Tibial nerve (tissue), 4 donors: ENCODE measurements at places on chromosomes 1 and 21.
A peak's percentile ranks its signal among the peaks of the same experiment; 100 is the strongest.

DNA sequence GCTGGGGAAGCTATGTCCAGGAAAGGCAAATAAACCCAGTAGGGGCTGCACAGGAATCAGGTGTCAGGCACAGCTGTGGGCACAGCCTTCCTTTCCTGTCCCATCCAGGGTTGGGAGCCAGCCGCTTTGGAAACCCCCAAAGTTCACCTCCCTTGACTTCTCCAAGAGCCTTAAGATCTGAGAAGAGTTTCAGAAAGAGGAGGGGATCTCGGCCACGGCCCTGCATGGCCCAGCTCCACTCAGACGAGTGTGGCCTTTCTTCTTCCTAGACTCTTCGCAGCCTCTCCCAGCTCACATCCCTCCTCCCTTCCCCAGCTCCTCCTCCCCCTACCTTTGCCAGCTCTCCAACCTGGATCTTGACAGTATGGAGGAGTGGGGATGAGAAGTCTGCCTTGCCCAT lies 36.7 kb downstream of the RHBG start:
- H3K36me3 ChIP-seq = no peaks in the 10 kb centered on the region
- no peak overlapping the region for H3K27ac ChIP-seq

DNA sequence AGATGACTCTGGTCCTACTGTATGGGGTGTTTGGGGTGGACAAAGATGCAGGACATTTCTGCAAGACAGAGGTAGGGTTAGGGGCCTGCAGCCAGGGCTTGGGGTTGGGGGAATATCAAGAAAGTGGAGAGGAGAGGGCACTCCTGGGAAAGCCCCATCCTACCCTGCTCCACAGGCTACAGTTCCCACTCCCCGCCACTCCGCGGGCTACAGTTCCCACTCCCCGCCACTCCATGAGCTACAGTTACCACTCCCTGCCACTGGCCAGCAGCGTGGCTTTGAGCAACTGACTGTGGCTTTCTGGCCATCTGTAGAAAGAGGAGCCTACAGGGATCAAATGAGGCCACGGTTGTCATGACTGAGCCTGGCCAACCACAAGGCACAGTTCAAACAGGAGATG lies 93.8 kb upstream of the GRIK3 start:
- H3K36me3 ChIP-seq = no peaks in the 10 kb centered on the region
- no peaks in the 10 kb centered on the region for H3K4me1 ChIP-seq
- no peak overlapping the region for H3K4me3 ChIP-seq

DNA sequence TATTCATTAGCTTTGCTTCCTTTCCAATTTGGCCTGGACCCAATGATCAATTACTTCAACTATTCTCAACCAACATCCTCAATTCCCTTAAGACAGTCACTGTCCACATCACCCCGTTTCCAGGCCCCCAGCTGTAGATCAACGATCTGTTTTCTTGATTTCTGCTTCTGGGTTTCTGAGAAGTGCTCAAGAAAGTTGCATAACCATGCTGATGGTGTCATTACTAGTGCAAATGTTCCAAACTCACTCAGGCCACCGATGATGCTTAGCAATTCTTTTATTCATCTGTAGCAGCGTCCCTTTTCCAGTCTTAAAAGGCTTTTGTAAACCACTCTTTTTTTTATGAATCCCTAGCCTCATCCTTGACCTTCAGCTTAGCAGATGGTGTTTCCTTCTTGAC lies 155.8 kb upstream of the PTGFR start:
- no peaks in the 10 kb centered on the region for H3K36me3 ChIP-seq
- peak; percentile 16 for DNase-seq
- no peaks in the 10 kb centered on the region for H3K27me3 ChIP-seq
- no peaks in the 10 kb centered on the region for H3K4me1 ChIP-seq
- peak overlapping the region; percentile 57 for H3K27ac ChIP-seq

GRCh38 chr1:115839029-115839678 lies 1.8 kb downstream of the NHLH2 start:
- H3K27me3 ChIP-seq = no peaks in the 10 kb centered on the region
- no peaks in the 10 kb centered on the region for H3K36me3 ChIP-seq
- DNase-seq = no peak
- H3K27ac ChIP-seq = no peak overlapping the region
- H3K4me1 ChIP-seq = peaks cover 24% of the 10 kb centered on the region
- peak overlapping the region; percentile 17 for H3K4me3 ChIP-seq

DNA sequence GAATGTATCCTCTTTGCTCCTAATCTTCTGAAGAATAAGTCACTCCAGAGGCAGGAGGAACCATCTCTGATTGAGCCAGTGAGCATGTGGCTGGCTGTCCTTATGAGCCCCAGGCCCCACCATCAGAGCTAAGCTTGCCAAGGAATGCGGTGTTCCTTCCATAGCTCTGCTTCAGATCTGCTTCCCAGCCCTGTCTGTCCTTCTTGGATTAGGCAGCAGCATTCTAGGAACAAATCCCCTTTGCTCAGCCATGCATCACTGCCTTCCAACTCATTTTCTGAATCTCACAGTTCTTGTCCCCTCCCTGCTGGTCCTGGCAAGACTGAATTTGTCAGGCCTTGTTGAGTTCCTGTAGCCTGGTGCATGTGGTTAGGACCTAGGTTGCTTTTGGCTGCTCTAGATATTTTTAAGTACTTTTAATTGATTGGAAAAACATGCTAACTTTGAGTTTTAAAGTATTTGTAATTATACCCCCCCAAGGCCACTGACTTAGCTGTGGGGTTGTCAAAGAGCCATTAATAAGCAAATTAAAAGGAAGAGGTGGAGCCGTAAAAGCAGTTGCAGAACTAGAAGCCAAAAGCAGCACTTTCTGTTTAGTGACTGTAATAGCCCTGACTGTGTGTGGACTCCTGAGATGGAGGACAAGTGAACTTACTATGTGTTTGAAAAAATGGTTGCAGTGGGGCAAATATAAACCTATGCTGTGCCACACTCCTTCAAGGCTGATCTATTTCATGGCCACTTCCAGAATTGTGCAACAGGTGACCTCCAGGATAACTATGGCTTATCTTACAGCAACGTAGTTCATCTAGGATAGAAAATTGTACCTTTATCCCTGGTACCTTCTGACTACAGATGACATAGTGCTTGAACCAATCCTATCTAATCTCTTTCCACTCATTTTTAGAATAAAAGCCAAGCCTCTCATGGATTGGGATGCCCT lies 61.3 kb upstream of the BACH1 start:
- no peaks in the 10 kb centered on the region for H3K4me1 ChIP-seq
- H3K27me3 ChIP-seq = no peaks in the 10 kb centered on the region
- H3K36me3 ChIP-seq = no peaks in the 10 kb centered on the region
- no peak for DNase-seq
- no peak overlapping the region for H3K27ac ChIP-seq
